ENCODE measurements at places on chromosomes 12 and 14.

DNA sequence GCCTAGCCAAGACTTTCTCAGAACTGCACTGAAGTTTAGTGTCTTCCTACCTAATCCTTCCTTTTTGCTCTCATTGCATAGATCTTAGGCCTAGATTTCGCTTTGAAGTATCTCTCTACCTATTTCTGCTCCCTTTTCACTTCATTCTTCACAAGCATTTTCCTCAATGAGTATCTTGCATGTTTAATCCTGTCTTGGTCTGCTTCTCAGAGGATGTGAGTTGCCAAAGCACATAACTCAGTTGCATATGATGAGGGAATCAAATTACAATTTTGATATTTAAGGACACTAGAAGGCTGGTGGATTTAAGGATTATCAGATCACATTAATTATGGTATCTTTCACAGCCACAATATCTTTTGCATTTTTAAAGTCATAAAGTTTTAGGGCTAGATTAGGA lies 195.5 kb upstream of the DAAM1 start:
- DNase-seq: no peak

GRCh38 chr14:105051182-105052109 lies 13.8 kb downstream of the GPR132 start:
- DNase-seq: no peak

GRCh38 chr12:18868717-18869116 lies 130.8 kb downstream of the CAPZA3 start:
- DNase-seq: no peak

DNA sequence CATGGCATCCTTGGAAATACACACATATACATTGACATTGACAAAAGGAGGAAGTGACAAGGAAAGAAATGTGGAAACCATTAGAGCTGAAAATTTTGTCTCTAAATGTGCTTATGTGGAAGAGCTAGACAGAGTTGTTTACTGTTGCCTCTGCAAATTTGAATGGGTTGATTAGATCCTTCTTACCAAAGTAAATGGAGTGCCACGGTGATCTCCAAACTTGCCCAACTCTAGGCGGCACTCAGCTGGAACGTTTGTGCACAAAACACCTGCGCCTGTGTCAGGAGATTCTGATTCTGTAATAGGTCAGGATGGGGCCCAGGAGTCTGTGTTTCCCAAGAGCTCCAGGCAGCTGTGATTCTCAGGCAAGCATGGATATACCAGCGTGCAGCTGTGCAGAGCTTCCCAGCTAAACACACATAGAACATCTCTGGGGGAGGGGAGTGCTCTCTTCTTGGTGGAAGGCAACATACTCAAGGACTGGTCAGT lies 77.8 kb upstream of the BDKRB2 start:
- DNase-seq: no peak

GRCh38 chr12:25546318-25546717 lies 6.8 kb downstream of the LMNTD1 start:
- no peak for DNase-seq

DNA sequence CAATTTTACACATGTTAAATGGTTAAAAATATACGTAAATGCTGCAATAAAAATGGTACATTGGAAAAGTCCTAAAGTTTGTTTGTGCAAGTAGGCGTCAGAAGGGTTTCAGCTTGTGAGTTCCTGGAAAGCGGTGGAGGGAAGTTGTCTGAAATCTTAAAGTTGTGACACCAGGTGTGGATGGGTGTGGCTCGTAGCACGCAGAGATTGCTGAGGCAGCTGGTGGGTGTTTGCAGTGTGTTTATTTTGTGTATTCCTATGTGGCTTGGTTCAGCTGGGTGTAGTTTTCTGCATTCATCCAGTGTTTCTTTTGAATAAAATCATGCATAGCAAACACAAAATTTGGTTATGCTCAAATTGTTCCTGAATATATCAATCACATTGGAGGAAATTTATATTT lies 136.8 kb upstream of the TBX3 start:
- DNase-seq: no peak

DNA sequence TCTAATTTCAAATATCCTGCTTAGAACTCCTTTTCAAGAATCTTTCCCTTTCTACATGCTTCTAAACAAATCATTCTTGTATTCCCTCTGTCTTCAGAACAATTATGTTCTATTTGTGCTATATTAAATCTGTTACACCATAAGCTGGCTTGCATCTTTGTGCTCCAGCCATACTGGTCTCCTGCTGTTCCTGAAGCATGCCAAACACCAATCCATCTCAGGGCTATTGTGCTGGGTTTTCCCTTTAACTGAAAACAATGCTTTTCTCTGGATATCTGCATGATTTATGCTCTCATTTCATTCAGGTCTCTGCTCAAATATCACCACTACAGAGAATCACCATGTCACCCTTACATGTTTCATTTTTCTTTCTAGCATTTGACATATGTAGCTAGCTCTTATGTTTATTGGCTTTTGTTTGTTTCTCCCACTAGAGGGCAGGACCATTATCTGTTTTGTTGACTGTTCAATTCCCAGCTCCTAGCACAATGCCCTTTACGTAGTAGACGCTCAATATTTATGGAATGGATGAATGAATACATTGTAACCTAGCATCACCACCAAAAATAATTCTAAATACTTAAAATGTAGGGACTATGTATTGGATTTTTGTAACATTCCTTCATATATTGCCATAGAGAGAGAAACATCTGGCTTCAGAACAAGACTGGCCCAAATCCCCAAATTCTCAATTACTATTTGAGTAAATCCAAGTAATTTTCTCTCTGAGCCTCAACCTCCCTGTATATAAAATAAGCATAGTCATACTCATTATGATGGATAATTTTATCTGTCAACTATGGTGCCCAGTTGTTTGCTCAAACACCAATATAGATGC lies 302.0 kb upstream of the SYT1 start:
- DNase-seq: no peak
